ENCODE measurements at places on chromosomes 16 and 17. TPM values are rescaled to one million over a fixed set of nuclear protein-coding genes. Genes with fewer than 3 reads are reported as not detected.
A peak's percentile ranks its signal among the peaks of the same experiment; 100 is the strongest.

KRT40 gene
- total RNA-seq, result 0.88 TPM

ZFP3 gene
- total RNA-seq, result 12.4 TPM

DNA sequence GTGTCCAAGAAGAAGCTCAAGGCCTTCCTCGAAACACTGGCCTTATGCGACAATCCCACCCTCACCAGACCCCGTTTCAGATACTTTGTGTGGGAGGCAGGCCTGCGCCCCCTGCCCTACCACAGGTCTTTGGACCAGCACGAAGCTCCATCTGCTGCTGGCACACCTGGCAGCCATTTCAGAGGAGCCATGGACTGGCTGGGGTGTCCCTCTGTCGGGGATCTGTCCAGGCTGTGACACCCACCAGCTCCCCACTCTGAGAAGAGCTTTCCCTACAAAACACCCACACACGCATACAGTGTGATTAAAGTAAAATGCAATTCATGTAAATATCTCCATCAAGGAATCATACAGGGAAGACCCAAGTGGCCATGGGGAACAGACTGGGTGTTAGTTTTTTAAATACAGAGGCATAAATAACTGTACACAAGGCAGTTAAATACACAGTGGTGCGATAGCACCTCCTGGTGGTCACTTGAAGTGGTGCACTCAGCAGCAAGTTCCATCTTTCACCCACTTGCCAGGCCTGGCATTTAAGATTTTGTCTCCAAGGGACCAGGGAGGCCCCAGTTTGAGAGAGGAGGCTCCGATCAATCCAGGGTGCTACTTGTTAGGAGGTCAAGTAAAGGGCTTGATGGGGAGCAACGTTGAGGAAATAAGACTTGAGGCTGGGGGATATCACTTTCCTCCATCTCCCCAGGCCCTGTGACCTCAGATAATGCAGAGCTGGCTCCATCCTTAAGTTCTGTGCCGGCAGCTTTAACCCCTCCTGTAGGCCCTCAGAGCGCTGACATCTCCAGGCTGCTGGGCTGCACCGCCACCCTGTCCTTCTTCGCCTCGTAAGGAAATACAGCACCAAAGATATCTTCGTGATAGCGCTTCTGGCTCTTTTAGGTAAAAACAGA is 43.6 kb downstream of the NOS2 start:
- H3K4me3 ChIP-seq, result no peak overlapping the region
- no peak overlapping the region for H3K27ac ChIP-seq
- DNase-seq, result peak; percentile 70
- no peaks in the 10 kb centered on the region for H3K36me3 ChIP-seq
- H3K27me3 ChIP-seq, result no peaks in the 10 kb centered on the region

GRCh38 chr17:2898255-2898926 is 102.2 kb downstream of the RAP1GAP2 start:
- peaks cover 37% of the 10 kb centered on the region for H3K4me1 ChIP-seq
- H3K36me3 ChIP-seq, result no peaks in the 10 kb centered on the region
- H3K4me3 ChIP-seq, result no peak overlapping the region
- H3K27ac ChIP-seq, result no peak overlapping the region

DNA sequence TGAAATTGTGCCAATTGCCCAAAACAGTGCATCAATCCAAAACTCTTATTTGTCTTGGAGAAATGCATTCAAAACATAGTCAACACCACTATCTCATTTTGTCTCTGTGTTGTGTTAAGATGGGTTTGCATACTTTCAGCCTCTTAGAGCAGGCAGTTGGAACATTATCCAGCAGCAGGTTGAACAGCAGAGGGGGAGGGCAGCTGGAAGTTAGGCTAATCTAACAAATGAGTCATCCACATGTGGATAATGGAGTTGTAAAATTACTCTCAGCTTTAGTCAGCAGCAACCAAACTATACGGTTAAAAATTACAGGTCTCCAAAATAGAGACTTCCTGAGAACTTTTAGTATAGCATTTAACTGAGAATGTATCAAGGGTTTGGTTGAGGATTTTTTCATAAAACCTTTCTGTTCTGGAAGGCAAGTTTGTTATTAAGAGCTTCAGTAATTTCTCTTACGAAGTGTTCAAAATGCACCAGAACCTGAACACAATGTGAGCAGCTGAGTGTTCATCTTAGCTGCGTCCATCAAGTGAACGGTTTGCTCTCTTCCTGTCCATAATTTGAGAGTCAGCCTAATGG is 46.3 kb downstream of the PRKCA start:
- no peaks in the 10 kb centered on the region for H3K27me3 ChIP-seq
- H3K4me1 ChIP-seq, result peaks cover 49% of the 10 kb centered on the region
- no peak overlapping the region for H3K4me3 ChIP-seq
- peak overlapping the region; percentile 61 for H3K27ac ChIP-seq

DNA sequence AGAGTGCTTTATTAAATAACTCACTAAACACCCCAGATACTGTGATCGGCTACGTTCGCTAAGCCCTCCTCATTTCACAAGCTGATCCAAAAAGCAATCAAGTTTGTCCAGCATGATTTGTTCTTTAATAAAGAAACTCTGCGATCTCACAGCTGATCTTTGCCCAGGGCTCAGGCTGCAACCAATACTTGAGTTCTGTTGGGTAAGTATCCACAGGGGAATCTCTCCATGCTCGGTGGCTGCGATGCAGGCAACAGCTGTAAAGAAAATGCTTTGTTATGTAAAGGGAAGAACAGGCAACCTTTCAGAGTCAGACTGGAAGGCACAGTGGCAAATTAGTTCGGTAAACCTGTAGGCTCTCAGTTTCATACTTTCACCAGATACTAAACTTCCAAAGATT is 67.5 kb downstream of the SHISA6 start:
- H3K27ac ChIP-seq, result no peak overlapping the region
- H3K36me3 ChIP-seq, result no peaks in the 10 kb centered on the region
- H3K4me1 ChIP-seq, result no peaks in the 10 kb centered on the region
- no peak overlapping the region for H3K4me3 ChIP-seq
- H3K27me3 ChIP-seq, result no peaks in the 10 kb centered on the region

- peaks cover 9% of the 10 kb centered on the region for H3K4me1 ChIP-seq
- H3K36me3 ChIP-seq, result peaks cover 32% of the 10 kb centered on the region
- H3K4me3 ChIP-seq, result no peak overlapping the region
- no peaks in the 10 kb centered on the region for H3K27me3 ChIP-seq
Observed at GRCh38 chr17:17077861-17078732, 35.8 kb downstream of the MPRIP start.
